Stimulated activated CD4-positive, alpha-beta T cell treated with anti-CD3 and anti-CD28 coated beads, Interleukin-4, amount 100 ng/mL, for 4 hours (primary cell): ENCODE measurements at places on chromosomes 2 and 18.

- DNase-seq = no peak
Observed at GRCh38 chr2:86140969-86141392, 34.9 kb downstream of the PTCD3 start.

GRCh38 chr2:98849113-98849512, 86.9 kb downstream of the CRACDL start:
- no peak for DNase-seq

DNA sequence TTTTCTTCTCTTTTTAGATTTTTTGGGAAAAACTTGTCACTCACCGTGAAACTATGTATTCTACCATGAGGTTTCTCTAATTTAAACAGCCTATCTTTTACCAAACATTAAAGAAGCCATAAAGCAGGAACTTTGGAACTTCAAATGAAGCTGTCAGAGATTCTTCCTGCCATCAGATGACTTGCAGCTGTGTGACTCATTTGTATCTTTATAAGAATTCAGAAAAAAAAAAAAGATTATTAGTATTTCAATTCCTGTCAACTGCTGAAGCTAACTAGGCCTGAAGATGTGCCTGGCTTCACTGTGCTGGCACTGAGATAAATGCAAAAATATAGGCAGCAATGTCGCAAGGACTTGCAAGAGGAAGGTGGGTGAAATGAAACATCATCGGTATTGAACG, 1399.1 kb upstream of the PIK3C3 start:
- DNase-seq = no peak

- DNase-seq = no peak
Observed at GRCh38 chr2:69514406-69514805, 77.2 kb upstream of the NFU1 start.

DNA sequence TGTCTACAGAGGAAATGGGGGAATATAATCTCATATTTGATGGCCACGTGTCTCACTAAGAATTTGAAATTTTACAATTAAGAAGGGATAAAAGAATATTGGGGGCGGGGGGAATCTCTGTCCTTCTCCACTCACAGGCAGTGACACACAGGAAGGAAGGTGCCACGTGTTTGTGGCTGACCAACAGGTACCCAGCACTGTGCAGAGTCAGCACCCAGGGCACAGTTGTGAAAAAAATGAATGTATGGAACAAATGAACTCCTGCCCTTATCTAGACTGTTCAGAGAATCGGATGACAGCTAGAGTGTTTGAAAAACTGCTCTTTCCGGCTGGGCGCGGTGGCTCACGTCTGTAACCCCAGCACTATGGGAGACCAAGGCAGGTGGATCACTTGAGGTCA, 317.0 kb upstream of the MYT1L start:
- no peak for DNase-seq

DNA sequence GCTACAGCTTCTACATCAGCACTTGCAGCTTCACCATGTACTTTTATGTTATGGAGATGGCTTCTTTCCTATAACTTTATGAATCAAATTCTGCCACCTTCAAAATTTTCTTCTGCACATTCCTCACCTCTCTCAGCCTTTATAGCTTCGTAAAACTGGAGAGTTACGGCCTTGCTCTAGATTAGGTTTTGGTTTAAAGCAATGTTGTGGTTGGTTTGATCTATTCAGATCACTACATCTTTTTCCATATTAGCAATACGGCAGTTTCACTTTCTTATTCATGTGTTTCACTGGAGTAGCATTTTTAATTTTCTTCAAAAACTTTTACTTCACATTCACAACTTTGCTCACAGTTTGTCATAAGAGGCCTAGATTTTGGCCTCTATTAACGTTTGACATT, 242.9 kb upstream of the GYPC start:
- DNase-seq = no peak

- peak; percentile 37 for DNase-seq
Observed at GRCh38 chr2:10659898-10660568, 29.7 kb downstream of the NOL10 start.

DNA sequence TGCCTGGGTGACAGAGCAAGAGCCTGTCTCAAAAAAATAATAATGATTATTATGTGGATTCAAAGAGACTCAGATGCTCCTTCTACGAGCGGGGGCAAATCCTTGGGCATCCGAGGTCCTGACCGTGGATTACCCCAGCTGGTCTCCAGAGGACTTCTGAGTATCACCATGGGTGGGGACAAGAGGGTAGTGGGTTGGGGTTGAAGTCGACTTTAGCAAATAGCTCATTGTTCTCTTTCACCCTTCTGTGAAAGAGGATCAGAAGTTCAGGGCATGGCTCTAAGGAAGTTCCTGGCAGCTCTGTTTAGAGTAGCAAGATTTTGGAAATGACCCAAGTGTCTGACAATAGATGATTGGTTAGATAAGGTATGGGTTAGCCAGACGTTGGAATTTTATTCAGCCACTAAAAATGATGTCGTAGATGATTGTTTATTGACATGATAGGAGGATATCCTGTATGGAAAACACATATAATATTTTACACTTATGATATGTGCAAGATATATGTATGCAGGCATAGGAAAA, 59.0 kb upstream of the SPRED2 start:
- no peak for DNase-seq

- no peak for DNase-seq
Observed at GRCh38 chr2:1136846-1137245, 186.2 kb downstream of the SNTG2 start.

- no peak for DNase-seq
Observed at GRCh38 chr18:48820483-48821250, 130.1 kb downstream of the SMAD7 start.

- DNase-seq = no peak
Observed at GRCh38 chr2:177015356-177015923, 197.2 kb upstream of the HNRNPA3 start.

GRCh38 chr2:102369866-102370265, 14.3 kb downstream of the IL18R1 start:
- DNase-seq = no peak

GRCh38 chr2:159880729-159881128, 82.7 kb upstream of the CD302 start:
- DNase-seq = no peak
